ENCODE measurements at places on chromosomes 7 and 10.

- peak; percentile 49 for DNase-seq
These were observed 14.1 kb upstream of the CXCL12 start for GRCh38 chr10:44398747-44399658.

- no peak for DNase-seq
These were observed 251.4 kb upstream of the HABP2 start for GRCh38 chr10:113301342-113301984.

DNA sequence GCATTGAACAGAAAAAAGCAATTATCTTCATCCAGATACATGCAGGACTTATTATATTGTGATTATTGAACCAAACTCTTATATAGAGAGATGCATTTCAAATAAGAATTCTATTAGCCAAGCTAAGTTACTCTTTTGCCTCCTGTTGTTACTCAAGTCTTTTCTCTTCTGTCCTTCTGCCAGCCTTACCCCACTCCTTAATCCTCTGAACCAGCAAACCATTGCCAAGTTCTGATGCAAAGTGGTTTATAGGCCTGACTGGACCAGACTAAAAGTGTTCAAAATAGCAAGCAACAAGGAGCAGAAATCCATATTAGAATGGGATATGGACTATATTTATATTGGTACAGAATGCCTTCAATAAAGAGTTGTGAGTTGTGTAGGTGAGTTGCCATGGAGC is 2.2 kb upstream of the SLC26A4 start:
- no peak for DNase-seq

DNA sequence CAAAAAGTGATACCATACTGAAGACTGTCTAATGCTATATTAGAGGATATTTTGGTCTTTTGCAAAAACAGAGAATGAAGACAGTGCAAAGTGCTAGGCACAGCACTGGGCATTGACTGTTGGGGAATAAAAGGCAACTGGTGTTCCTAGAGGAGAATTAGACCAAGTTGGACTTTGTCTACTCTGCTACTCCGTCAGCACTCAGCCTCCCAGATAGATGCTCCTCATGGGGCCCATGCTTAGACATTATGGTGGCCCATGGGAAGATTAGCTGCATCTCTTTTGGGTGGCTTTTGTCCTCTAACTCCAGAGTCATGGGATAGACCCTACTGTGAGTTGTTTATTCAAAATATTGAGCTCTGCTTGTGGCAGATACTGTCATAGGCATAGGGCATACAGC is 113.5 kb downstream of the RBM20 start:
- no peak for DNase-seq

GRCh38 chr10:110269374-110270318 is 35.1 kb downstream of the SMNDC1 start:
- no peak for DNase-seq

DNA sequence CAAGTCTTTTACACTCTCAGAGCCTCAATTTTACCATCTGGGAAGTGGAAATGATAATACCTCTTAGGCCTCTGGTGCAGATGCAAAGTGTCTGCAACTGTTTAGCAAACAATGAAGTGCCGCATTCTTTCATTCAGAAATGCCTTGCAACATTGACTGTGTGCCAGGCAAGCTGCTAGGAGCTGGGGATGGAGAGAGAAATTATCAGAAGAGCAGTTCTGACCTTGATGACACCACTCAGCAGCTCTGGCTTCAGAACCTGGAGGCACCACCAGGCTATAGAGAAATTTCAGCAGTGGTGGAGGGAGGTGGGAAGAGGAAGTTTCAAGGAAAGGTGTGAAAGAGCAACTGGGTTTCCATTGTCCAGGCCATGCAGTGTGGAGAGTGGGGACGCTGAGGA is 78.1 kb upstream of the HABP2 start:
- DNase-seq = no peak

DNA sequence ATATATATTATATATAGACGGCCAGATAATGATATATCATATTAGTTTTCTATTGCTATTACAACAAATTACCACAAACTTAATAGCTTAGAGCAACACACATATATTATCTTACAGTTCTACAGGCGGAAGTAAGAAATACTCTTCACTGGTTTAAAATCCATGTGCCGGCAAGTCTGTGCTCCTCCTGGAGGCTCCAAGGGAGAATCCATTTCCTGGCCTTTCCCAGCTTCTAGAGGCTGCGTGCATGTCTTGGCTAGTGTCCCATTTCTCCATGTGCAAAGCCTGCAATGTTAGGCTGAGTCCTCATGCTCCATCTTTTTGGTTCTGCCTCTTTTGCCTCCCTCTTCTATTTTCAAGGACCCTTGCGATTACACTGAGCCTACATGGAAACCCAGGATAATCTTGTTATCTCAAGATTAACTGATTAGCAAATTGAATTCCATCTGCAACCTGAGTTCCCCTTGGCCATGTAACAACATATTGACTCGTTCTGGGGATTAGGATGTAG is 23.9 kb upstream of the PNLIPRP3 start:
- DNase-seq = no peak

GRCh38 chr7:81260152-81260551 is 341.3 kb upstream of the SEMA3C start:
- no peak for DNase-seq

- peak; percentile 86 for DNase-seq
These were observed 820 bp upstream of the NRG3 start for GRCh38 chr10:81873932-81874816.

- no peak for DNase-seq
These were observed 655.0 kb downstream of the SDK1 start for GRCh38 chr7:3955751-3956696.

DNA sequence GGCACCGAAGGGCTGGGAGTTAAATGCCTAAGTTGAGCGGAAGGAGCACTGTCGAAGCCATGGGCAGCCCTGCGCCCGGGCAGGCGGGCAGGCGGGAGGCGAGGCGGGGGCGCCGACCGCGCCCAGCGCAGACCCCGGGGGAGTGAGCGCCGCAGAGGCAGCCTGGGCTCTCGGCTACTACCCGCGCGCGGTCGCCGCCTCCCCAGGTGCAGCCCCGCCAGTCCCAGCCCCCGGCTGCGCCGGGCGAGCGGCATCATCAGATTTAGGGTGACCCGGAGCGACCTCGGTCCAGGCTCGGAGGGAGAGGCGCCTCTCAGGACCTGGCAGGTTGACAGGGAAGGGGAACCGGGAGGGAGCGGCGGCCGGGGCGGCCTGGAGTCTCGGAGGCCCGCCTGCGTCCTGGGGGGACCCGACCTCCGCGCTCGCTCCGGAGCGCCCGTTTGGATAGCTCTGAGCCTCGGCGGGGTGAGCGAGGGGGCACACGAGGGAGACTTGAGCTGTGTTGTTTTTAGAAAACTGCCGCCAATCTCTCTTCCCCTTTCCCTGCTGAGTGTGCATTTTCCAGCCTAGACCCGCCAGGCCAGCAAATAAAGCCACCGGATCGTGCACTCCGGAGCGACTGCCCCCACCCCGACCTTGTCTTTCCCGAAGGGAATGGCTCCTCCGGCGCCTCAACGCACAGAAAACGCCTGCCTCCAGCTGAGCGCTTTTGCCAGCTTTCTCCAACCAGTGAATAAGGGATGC is 2.3 kb upstream of the NRP1 start:
- peak; percentile 62 for DNase-seq

GRCh38 chr10:8069627-8070026 is 15.1 kb downstream of the GATA3 start:
- DNase-seq = no peak

GRCh38 chr10:48968036-48968435 is 28.4 kb upstream of the LRRC18 start:
- DNase-seq = no peak

- DNase-seq = no peak
These were observed 212.4 kb downstream of the CAMK1D start for GRCh38 chr10:12561720-12562119.

GRCh38 chr10:80599424-80599847 is 61.7 kb downstream of the SH2D4B start:
- DNase-seq = peak; percentile 85

DNA sequence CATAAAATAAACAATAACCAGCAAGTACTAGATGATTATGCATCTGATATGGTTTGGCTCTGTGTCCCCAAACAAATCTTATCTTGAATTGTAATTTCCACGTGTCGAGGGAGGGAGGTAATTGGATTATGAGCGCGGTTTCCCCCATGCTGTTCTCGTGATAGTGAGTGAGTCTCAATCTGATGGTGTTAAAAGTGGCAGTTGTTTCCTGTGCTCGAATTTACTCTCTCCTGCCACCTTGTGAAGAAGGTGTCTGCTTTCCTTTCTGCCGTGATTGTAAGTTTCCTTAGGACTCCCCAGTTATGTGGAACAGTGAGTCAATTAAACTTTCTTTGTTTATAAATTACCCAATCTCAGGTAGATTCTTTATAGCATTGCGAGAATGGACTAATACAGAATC is 15.1 kb downstream of the CNTNAP2 start:
- DNase-seq = no peak
